ENCODE measurements at places on chromosomes 1 and 21. TPM values are rescaled to one million over a fixed set of nuclear protein-coding genes. Genes with fewer than 3 reads are reported as not detected.

LCE2C gene
- total RNA-seq: not detected

KIF14 gene
- total RNA-seq: 2.4 TPM

DFFB gene
- total RNA-seq: 11.0 TPM

KRTAP10-10 gene
- total RNA-seq: not detected

HCRTR1 gene
- 1.6 TPM for total RNA-seq

TMEM125 gene
- total RNA-seq: 0.82 TPM

CNTN2 gene
- 17.5 TPM for total RNA-seq

FMO5 gene
- 0.41 TPM for total RNA-seq

WNT9A gene
- total RNA-seq: 1.2 TPM

ZFP69B gene
- total RNA-seq: 11.8 TPM

DIRAS3 gene
- 6.9 TPM for total RNA-seq

AMY2B gene
- 146 TPM for total RNA-seq

IFI44 gene
- 34.2 TPM for total RNA-seq

LEPROT gene
- total RNA-seq: 13.5 TPM

SFN gene
- under 0.01 TPM for total RNA-seq

EDARADD gene
- total RNA-seq: 3.7 TPM

MATN1 gene
- total RNA-seq: 0.41 TPM

S100A3 gene
- not detected for total RNA-seq

AKNAD1 gene
- 5.3 TPM for total RNA-seq

CD53 gene
- total RNA-seq: 9.8 TPM

SCMH1 gene
- 29.8 TPM for total RNA-seq

KIF21B gene
- 127 TPM for total RNA-seq

OR2T12 gene
- not detected for total RNA-seq

FAM72B gene
- 0.82 TPM for total RNA-seq

WNT2B gene
- total RNA-seq: 2.0 TPM

OR10J1 gene
- not detected for total RNA-seq

HRNR gene
- total RNA-seq: not detected

CFH gene
- total RNA-seq: 30.6 TPM

OLIG2 gene
- 14.7 TPM for total RNA-seq

WDR64 gene
- total RNA-seq: not detected

SAMD11 gene
- total RNA-seq: 0.41 TPM

GNAT2 gene
- total RNA-seq: not detected

FLVCR1 gene
- 42.8 TPM for total RNA-seq

RSPH1 gene
- 0.41 TPM for total RNA-seq

LCE1F gene
- not detected for total RNA-seq

OR2L3 gene
- 0.41 TPM for total RNA-seq

OR2L13 gene
- 1.6 TPM for total RNA-seq

PLA2G5 gene
- 0.41 TPM for total RNA-seq

TEDDM1 gene
- not detected for total RNA-seq

SZT2 gene
- 19.2 TPM for total RNA-seq

AMY1C gene
- not detected for total RNA-seq

SPRR2A gene
- not detected for total RNA-seq

TAS1R1 gene
- total RNA-seq: not detected

BOLA1 gene
- total RNA-seq: 10.2 TPM

REN gene
- not detected for total RNA-seq

SPRR4 gene
- not detected for total RNA-seq

CDK11A gene
- total RNA-seq: 18.3 TPM

CLCNKB gene
- under 0.01 TPM for total RNA-seq

PLA2G4A gene
- total RNA-seq: 1.2 TPM

SSR2 gene
- 230 TPM for total RNA-seq

HLX gene
- 0.82 TPM for total RNA-seq

RCSD1 gene
- total RNA-seq: 4.5 TPM

CLCA4 gene
- total RNA-seq: not detected

Data from frontal cortex (tissue), 4 donors.